Activated CD8-positive, alpha-beta memory T cell treated with anti-CD3 and anti-CD28 coated beads for 48 hours (primary cell): ENCODE measurements at places on chromosomes 4 and X.

DNA sequence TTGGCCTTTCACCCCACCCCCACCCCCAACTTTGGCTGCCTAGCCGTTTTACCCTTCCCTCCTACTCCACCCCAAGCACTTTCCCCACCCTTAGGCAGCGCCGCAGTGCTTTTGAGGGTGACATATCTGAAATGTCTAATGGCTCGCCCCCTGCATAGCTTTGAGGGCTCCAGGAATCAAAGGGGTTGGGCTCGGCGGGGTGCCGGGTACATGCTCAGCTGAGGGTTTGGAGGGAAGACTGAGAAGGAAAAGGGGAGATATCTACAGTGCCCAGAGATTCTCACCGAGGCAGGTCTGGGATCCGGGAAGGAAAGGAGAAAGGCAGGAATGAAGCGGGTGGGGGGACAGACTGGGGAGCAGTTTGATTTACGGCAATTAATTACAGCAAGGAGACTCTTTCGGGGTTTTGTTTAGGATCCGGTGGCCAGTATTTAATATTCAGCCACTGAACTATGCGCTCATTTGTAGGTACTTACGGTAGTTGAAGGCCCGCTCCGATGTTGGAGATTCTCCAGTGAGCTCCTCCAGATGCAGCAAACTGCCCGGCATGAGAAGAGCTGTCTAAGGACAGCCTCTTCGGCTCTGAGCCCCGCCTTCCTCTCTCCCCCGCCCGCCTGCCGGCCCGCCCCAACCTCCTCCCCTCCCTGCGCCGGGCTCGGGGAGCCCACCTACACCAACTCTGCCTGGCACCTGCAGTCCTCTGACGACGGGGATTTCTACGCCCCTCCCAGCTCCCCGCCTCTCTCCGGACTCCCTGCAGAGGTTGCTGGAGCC lies at the start of gene IGSF1:
IGSF1 (minus strand) TSS at position 569 of the 774 bp plus-strand sequence. CDS start 2,632 bp downstream, outside the sequence.
- no peak for DNase-seq

- DNase-seq = no peak
Observed at GRCh38 chrX:46788902-46789301, 30.0 kb upstream of the SLC9A7 start.

DNA sequence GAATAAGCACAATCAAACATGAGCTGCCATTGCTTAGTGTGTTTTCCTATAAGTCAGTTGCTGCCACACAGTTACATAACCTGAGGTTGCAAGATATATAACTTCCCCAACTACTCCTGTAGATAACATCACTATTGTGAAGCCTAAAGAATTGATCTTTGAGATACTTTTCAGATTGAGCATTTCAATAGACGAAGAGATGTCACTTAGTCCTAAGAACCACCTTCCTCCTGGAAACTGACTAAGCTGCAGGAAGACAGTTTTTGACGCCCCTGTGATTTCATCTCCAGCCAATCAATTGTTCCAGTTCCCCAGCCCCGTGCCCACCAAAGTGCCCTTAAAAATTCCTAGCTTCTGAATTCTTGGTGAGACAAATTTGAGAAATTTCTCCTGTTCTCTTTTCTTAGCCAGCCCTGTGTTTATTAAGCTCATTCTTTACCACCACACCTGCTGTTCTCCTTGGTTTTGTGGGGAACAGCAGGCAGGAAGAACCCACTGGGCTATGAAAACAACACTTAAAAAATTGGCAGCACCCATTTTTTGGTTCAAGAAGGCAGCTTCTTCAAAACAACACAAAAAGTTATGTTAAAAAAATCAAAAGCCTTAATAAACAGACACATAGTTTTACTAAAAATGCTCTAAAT lies 317.1 kb upstream of the PABPC4L start:
- DNase-seq = no peak

DNA sequence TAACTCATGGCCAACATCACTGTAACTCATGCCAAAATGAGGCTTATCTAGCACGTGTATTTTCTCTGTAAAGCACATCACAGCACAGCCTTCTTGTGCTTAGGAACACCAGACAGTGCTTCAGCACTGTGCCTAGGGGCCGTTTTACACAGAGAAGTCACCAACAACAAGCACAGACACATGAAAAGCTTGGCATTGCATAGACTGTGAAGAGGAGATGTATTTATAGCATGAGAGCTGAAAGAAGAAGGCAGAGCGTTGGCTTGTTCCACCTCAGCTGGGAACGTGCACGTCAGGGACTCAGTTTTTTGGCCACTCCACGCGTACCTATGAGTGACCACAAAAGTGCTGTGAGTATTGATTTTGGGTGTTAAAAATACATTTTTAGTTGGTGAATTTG lies 116.3 kb upstream of the SFRP2 start:
- DNase-seq = no peak

DNA sequence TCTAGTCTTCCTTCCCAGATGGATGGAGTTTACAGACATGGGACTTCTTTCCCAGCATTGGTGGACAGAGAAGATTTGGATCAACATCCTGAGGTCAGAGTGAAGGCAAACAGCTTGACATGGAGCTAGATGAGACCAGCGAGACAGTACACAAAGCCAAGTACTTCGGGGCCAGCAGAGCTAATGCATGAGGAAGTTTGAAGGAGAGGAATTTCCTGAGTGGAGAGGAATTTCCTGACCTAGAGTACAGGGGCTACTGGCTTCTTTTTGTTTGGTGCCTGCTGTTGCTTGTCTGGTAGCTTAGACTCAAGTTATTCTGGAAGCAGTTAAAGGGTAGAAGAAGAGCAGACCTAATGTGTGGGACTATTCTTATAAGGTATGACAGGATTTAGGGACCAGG lies 69.1 kb upstream of the EOLA2 start:
- no peak for DNase-seq

DNA sequence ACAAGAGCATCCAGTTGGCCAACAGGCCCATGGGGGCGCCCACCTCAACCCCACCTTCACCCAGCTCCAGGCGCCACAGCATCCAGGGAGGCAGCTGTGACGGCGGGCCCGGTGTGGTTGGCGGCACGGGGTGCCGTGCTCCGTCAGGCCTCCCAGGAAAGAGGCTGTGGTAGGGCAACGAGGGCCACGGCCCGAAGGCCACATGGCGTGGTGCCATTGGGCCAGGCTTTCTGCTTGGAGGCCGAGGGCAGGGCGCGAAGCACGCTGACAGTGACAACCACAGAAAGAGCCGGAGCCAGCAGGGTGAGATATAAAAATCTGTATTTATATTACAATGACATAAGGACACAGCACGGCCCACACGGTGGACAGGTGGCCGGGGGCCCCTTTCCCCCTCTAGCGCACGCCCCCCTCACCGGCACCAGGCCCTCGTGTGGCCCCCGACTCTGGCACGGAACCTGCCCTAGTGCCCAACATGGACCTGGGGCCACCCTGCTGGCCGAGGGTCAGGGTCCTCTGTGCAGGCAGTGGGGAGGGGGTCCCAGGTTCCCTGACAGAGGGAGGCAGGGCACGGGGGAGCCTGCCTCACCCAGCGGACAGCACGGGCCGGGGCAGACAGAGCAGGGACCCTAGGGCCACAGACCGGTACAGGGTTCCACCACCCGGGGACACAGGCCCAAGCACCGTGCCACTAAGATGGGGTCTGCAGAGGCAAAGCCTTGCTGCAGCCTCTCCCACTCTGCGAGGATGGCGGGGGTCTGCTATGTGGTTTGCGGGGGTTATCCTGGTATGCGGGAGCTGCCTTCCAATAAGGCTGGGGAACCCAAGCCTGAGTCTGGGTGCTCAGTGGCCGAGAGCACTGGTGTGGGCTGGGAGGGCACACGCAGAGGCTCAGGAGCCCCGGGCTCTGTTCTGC lies 5.5 kb upstream of the HAUS3 start:
- DNase-seq = no peak

DNA sequence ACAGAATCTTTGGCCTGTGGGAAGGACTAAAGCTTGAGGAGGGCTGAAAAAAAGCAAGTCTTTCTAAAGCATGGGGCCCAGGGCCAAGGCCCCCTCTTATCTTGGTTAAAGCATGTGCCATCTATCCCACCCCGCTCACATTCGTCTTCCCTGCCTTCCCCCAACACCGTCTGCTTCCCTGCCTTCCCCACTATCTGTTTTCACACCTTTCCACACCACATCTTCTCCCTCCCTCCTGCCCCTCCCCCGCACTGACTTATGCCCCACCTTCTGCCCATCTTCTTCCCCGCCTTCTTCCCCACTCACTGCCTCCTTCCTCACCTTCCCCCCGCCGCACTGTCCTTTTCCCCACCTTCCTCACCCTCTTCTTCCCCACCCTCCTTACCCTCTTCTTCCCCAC lies 890 bp upstream of the NAP1L5 start:
- no peak for DNase-seq

- no peak for DNase-seq
Observed at GRCh38 chrX:147737690-147738089, 174.0 kb upstream of the FMR1 start.

DNA sequence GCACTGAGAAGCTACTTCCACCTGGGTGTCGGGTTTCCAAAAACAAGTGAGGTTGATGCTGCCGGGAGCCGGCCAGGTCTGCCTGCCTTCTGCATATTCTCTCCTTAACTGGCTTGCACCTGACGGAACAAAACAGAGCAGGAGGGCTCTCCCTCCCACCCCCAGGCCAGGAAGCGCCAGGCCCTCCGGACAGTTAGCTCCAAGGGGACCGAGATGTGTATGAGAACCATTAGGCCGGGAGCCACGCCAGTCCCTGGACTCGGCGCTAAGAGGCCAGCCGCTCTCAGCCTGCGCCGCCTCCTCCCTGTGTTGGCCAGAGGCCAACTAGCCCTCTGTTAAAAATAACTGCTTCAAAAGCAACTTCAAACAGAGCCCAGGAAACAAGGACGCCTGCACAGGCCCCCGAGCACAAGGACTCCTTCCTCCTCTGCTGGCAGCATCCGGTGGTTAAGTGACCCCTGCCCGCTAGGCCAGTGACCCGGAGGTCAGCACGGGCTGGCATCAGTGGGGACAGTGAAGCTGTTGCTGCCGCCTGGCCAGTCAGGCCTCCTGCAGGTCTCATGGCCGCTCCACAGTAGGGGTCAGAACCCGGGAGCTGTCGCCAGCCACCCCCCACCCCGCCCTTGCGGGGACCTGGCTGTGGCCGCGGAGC lies 107.9 kb downstream of the ABLIM2 start:
- DNase-seq = no peak

GRCh38 chr4:60885011-60885410 lies 315.1 kb upstream of the ADGRL3 start:
- no peak for DNase-seq

GRCh38 chr4:184370711-184371389 lies 103.5 kb downstream of the IRF2 start:
- no peak for DNase-seq

DNA sequence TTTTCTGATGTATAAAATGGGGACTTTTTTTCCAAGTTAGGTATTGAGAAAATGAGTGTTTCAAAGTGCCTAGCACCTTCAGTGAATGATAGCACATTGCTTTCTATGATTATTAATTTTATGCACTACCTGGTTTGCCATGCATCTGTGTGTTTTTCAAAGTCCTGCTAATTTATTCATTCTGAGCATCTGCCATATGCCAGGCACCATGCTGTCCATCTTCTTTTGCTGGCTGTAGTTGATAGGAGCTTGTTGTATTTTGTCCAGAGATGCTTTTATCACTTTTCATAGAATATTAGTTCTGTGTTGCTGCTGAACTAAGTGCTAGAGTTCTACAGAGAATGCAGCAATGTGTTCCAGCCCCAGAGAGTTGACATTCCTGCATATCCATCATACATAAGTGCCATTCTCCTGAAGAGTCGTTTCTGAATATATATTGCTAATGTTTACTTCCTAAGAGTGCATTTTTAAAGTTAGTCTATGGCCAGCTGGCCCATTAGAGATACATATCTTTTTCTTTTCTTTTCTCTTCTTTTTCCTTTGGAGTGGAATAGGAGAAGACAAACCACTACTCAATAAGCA lies 49.0 kb upstream of the CLNK start:
- no peak for DNase-seq

GRCh38 chr4:7103607-7104365 lies 35.9 kb upstream of the GRPEL1 start:
- no peak for DNase-seq

GRCh38 chr4:105495667-105496066 lies 21.8 kb upstream of the PPA2 start:
- DNase-seq = no peak

DNA sequence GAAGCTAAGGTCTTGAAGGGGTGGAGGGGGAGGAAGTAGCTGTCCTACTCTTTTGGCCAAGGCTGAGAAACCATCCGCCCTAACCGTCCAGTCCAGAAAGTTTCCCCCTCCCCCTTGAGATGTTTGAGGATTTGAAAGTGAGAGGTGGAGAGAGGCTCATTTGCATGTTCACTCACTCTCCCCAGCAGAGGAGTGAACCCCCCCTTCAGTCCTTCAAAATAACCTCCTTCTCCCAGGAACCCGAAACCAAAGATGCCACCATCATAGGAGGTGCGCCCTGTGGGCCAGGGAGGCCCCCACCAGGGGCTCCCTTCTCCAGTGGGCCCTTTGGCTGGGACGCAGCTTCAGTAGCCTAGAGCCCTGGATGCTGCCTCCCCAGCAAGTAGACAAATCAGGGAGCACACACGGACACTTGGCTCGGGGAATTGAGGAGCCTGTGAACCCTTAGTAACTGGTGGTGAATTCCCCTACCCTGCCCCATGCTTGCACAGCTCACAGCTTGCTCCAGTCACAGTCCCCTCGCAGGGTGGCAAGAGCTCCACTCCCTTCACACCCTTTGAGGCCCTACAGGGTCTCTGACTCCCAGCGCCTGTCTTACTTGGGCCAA lies 25.6 kb downstream of the ELF4 start:
- DNase-seq = no peak

DNA sequence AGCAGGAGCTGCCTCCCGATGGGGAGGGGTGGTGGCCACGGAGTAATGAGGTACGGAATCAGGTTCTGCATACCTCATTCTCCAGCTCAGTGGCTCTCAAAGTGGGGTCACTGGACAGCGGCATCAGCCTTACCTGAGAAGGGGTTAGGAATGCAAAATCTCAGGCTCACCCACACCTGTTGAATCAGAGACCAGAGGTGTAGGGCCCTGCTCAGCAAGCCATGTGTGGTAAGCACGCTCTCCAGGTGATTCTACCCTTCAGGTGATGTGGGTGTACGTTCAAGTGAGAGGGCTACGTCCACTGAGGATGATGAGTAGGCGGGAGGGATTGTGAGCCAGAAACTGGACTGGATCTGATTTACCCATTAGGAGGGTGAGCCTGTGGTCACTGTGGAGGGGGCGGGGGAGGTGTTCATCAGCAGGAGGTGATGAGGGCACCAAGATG lies 65.8 kb downstream of the ANAPC4 start:
- no peak for DNase-seq

- no peak for DNase-seq
Observed at GRCh38 chr4:92825256-92825655, 521.5 kb downstream of the GRID2 start.

DNA sequence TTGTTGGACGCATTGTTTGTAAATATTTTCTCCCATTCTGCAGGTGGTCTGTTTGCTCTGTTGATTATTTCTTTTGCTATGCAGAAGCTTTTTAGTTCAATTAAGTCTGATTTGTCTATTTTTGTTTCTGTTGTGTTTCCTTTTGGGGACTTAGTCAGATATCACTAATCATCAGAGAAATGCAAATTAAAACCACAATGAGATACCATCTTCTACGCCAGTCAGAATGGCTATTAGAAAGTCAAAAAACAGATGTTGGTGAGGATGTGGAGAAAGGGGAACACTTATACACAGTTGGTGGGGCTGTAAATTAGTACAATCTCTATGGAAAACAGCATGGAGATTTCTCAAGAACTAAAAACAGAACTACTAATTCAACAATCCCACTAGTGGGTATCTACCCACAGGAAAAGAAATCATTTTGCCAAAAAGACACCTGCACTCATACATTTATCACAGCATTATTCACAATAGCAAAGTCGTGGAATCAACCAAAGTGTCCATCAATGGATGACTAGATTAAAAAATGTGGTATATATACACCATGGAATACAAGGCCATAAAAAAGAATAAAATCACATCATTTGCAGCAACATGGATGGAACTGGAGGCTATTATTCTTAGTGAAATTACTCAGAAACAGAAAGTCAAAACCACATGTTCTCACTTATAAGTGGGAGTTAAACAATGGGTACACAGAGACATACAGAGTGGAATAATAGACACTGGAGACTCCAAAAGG lies 8.1 kb downstream of the COQ2 start:
- DNase-seq = no peak
